Activated T-cell treated with anti-CD3 and anti-CD28 coated beads for 24 hours (primary cell): ENCODE measurements at places on chromosomes 5 and 9.

DNA sequence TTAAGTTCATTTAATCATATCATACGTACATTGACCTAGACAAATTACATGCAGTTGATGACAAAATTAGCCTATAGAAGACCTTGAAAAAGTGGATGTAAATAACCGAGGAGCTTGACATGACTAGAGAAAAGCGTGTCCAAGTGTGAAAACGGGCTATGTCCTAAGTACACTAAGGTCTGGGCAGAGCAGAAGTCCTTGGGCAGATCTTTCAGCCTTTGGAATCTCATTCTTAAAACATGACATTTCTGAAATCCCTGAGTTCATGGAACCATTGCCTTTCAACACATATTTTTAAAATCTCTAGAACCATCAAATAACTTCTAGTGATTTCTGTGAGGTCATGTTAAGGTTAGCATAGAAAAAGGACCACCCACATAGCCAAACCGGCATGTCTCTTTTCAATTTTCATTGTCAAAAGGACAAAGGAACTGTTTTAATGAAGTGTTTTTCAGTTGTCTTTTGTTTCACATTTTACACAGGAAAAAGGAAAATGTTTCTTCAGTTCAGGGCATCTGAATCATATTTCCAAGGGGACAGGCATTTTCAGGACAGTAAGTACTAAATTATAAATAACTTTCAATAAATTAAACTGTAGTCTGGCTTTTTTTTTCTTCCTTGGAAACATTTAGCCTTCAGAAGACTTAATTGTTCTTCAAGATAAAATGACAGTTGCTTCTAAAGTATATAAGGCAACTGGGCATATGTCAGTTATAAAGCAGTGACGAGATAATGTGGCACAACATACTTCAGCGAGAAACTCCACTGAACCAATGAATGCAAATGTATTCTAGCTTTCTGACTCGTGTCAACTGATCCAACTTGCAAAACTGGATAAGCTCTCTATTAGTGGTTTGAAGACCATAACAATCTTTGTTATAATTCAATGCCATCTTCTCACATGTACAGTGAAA lies 416.8 kb downstream of the NFIB start:
- no peak for DNase-seq

DNA sequence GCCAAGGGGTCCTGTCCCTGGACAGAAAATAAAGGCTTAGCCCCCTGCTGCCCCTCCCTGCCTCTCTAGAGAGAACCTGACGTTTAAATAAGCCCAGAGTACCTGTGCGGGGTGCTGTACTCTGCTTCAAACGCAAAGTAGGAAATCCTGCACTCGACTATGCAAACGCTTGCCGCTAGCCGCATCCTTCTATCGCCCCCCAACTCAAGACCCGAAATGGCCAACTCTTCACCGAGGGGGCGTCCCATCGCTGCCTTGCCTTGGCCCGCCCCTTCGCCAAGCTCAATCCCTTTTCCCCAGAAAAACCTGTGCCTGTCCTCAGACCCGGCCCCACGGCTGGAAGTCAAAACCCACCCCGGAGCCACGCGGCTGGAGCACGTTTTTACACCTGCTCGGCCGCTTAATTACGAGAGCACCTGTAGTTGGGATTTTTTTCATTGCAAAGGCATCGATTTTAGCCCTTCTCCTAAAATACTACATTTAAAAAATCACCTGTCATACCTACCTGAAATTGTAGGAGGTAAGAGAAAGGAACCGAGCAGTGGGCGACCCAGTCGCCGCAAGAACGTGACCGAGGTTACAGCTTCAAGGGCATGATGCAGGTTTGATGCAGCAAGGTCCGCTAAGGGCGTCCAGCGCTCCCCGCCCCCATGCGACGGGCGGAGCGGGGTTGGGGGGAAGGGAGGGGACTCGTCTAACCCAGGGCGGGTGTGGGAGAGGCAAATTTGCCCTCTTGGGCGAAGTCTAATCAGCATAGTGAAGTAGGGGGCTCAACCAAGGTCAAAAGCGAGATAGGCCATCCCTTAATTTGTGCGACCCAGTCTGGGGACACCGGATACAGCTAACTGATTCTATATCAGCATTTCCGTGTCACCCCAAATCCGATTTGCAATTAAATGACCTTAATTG lies 3.5 kb downstream of the ELAVL2 start:
- DNase-seq: no peak

GRCh38 chr9:11702548-11702947 lies 990.6 kb upstream of the TYRP1 start:
- no peak for DNase-seq

GRCh38 chr5:39080597-39081204 lies 6.5 kb upstream of the RICTOR start:
- no peak for DNase-seq

DNA sequence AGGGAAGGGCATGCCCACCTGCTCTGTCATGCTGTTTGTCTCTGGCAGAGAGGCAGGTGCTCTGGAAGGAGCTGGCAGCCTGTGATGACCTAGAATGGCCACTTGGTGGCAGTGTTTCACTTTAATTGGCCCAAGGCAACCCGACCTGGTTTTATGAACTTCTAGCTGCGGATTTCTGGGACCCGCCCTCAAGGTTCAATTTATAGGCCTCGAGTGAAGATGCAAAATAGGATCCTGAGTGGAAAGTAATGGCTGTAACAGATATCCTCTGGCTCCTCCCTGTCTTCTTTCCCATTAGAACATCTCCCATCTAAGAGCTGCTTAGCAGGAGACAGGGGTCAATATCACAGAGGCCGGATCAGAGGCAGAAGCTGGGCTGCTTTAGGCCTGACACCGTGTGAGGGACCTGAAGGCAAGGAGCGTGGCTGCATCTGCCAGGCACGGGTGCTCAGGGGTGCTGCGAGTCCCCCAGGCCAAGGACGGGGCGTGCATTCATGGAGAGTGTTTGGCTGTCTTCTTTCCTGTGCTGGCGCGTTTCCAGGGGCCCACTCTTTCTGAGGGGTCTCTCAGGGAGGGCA lies 56.7 kb upstream of the SLC28A3 start:
- peak; percentile 56 for DNase-seq

- no peak for DNase-seq
These were observed 141.1 kb upstream of the TLE4 start for GRCh38 chr9:79430619-79431018.

- DNase-seq: no peak
These were observed 241.8 kb upstream of the SLC24A2 start for GRCh38 chr9:20030671-20031070.

GRCh38 chr9:36337002-36337401 lies 63.1 kb downstream of the RNF38 start:
- DNase-seq: no peak

- no peak for DNase-seq
These were observed 53.9 kb upstream of the HMHB1 start for GRCh38 chr5:143758015-143758414.

DNA sequence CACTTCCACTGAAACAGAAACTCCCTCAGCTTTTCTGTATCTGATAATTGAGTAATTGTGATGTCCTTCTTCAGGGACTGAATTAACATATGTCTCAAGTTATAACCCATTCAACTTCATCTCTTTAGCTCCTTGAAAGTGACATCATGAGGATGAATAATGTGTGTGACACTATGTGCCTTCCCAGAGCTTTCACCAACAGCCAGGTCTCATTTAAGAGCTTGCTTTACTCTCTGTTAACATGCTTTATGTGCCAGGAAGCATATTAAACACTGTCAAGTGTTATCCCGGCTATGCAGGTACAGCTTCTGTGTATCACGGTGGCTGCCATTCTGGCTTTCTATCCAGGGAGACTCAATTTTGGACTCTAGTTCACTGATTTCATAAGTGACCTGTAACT lies 799.9 kb downstream of the CDH12 start:
- no peak for DNase-seq

GRCh38 chr5:1278216-1278615 lies 16.7 kb downstream of the TERT start:
- DNase-seq: no peak

DNA sequence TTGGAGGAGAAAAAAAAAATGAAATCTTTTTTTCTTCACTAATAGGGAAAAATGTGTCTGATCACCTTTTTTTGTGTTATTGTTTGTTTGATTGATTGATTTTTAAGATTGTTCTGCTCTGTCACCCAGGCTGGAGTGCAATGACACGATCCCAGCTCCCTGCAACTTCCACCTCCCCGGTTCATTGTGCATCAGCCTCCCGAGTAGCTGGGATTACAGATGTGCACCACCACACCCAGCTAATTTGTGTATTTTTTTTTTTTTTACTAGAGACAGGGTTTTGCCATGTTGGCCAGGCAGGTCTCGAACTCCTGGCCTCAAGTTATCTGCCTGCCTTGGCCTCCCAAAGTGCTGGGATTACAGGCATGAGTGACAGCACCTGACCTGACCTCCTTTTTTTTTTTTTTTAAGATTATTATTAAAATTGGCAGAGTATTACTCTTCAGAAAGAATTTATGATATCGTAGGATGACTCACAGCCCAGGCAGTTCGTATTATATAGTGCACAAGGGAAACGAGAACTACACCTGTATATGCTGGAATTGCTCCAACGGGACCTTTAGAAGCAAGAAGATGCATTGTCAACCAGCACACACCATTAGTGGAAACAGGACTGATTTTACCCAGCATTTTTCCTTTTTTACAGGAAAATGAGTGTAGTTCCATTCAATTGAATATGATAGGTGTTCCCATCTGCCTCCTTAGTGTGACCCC lies 27.7 kb downstream of the FUBP3 start:
- DNase-seq: no peak

GRCh38 chr5:27172693-27173092 lies 134.3 kb upstream of the CDH9 start:
- DNase-seq: no peak

DNA sequence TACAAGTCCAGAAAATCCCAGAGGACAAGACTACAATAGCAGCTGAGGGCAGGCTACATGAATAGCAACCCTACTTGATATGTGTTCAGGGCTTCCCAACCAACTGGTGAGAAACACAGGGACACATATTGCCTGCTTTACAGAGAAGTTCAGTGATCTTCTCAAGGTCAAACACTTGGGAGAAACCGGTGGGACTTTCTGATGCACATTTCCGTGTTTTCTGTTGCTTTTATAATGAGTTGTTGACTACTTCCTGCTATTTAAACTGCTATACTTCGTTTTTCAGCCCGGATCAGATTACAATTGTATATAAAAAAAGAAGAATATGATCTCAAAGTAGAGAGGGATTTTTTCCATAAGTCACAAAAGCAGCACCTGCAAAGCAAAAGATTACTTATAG lies 175.1 kb downstream of the SNX18 start:
- DNase-seq: no peak

DNA sequence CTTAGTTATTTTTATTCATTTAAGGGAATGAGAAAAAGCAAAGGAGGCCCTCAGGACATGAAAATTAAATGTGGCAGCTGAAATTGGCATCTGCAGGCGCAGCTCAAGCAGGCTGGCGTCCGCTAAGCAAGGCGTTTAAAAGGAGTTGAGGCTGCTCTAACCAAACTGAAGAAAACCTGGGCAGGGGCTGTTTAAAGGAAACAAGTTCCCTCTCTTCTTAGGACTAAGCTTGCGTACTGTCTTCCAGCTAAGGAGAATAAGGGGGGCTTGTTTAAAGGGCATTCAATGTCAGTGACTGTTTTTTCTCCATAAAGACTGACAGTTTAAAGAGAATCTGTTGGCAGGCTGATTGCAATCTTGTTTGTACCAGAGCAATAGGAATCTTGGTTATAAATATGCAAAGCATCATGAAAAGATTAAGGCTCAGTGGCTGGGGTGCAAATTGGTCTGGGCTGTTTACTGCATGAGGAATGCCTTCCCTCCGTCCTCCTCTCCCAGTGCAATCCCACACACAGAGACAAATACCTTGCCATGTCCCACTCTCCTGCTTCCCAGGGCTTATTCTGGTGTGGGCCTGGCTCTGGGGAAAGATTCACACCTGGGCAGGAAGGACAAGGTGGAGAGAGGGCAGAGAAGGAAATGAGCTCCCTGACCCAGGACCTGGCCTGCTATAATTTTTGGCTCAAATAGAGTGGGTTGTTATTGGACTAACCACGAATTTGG lies 85.9 kb upstream of the LIFR start:
- DNase-seq: no peak

- no peak for DNase-seq
These were observed 213.3 kb downstream of the CDK5RAP2 start for GRCh38 chr9:120366644-120367019.

GRCh38 chr5:43303242-43303641 lies 10.0 kb downstream of the HMGCS1 start:
- no peak for DNase-seq

GRCh38 chr5:2128686-2129355 lies 246.1 kb upstream of the IRX4 start:
- DNase-seq: no peak

DNA sequence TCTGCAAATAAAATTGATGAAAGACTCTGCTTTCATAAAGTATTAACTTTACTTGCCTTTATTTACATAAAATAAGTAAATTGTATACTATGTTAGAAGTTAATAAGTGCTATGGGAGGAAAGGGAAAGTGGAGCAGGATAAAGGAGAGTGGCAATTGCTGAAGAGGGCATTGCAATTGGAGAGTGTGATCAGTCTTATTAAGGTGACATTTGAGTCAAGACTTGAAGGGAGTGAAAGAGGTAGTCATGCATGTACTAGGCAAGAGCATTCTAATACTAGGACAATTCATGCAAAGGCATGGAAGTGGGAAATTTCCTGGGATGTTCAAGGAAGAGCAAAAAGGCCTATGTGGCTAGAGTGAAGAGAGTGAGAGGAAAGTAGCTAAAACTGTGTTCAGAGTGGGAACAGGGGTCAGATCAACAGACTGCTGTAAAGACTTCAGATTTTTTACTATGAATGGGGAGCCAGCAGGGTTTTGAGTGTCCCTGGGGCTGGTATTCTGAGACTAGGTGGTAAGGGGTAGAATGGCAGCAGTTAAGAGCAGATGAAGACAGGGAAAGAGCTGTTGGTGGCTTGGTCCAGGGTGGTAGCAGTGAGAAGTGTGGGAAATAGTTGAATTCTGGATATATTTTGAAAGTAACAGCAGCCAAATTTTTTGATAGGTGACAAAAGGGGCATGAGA lies 182.3 kb upstream of the RIOK2 start:
- DNase-seq: no peak

- DNase-seq: no peak
These were observed 125.4 kb upstream of the CCDC152 start for GRCh38 chr5:42631241-42631640.

GRCh38 chr9:109969573-109970237 lies 189.7 kb downstream of the PALM2AKAP2 start:
- no peak for DNase-seq

DNA sequence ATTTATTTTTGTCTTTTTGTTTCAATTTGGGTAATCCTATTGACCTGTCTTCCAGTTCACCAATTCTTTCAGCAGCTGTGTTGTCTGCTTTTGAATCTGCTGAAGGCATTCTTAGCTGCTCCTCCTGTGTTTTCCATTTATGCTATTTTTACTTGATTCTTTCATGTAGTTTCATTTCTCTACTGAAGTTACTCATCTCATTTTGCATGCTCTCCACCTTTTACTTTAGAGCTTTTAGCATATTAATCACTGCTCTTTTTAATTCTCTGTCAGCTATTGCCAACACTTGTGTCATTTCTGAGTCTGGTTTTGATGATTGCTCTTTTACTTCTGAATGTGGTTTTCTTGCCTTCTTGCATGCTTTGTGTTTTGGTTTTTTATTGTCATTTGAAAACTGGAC lies 496.0 kb upstream of the CLINT1 start:
- no peak for DNase-seq

DNA sequence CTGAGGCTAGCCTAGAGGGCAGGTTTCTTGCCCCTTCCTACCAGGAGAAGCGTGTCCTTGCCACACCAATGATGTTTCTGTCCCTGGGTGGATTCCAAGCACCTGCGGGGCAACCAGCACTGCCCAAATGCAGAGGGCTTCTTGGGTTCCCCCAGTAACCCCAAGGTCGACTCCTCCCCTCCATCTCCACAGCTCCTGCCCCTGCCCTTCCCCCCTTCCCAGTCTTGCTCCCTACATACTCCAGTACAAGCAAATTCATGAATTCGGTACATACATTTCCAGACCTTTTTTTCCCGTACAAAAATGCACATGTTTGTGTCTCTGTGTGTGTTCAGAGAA lies 12.8 kb upstream of the JADE2 start:
- no peak for DNase-seq
